GM23338 (cell line): ENCODE measurements at places on chromosomes 11 and 22.

DNA sequence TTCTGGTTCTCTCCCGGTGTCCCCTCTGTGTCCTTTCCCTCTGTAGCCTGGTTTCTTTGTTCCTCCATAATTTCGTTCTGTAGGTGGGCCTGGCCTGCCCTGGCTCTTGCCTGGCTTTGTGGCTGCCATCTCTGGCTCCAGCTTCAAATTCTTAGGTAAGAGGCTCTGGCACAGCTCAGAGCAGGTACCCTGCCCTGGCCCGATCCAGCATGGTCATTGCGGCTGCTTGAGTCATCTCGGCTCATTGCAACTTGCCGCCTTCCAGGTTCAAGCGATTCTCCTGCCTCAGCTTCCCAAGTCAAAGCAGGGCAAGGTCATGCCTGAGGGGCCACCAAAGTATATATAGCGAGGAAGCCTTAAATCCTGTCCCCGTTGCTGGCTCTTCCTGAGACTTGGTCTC, 76.0 kb downstream of the OSBP2 start:
- DNase-seq, result no peak

- no peak for DNase-seq
Measured at GRCh38 chr11:6682591-6682935, 577 bp downstream of the MRPL17 start.

DNA sequence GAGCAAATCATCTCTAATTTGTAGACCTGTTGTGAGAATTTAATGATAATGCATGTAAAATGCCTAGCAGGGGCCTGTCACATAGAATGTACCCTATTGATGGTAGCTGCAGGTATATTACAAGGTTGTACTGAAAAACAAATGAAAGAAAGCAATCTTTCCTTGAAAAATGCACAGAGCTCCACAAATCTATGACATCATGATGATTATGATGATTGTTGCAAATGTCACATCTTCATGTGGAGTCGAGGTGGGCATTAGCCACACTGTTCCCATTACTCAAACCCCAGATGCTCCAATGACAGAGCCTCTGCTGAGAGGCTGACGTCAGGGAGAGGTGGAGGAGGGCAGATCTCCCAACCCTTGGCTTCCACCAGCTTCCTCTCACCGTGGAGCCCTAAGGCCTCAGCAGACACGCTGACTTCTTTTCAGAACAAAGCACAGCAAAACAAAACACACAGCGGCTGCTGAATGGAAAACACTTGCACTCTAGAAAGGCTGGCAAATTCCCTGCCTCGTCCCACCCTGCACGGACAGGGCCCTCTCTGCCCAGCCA, 298.3 kb downstream of the KIRREL3 start:
- no peak for DNase-seq

DNA sequence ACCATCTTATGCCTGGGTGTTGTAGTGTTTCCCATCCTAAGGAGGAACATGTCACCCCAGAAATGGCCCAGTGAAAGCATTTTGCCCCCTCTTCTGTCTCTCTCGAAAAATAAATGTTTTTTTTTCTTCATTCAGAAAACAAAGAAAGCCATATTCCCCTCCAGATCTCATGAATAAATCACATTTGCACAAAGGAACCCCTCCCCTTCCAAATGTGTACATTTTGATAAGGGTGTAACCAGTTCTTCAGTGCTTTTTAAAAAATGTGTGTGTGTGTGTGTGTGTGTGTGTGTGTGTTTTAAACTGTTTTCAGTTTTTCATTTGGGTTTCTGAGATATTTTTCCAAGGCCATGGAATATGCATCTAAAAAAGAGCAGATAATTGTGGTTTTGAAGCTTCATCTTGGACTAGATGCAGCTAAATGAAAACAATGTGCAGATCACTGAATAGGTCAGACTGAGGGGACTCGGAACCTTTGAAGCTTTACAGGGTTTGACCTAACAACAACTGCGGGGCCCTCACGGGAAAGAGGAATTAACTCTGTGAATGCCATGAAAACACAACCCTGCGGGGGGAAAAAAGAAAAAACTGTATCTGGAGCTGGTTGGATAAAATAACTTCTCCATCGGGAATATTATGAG, 76.4 kb downstream of the YAP1 start:
- peak; percentile 52 for DNase-seq

DNA sequence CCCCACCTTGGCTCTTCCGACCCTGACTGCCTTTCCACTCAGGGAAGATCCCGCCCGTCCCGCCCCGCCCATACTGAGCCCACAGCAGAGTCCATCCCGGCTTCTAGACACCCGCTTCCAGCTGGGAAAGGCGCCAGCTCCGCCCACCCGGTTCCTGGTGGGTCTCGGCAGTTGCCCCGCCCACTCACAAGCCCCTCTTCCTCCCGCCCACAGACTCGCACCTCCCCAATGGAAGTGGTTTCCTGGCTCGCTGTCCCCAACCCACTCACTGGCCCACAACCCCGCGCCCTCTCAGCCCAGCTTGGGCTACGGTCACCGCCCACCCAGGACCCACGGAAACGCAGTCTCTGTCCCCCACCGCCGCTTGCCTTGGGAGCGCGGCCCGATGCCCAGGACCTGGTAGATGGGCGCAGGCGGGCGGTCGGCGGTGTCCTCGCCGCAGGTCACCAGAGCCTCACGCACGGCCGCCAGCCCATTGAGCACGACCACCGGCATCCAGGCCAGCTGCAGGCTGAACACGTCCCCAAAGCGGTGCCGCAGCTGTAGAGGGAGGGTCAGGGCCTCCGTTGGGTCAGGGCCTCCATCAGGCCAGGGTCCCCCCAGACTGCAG, 22.2 kb upstream of the CYP2D6 start:
- no peak for DNase-seq

GRCh38 chr11:69209038-69209350, 53.3 kb downstream of the SMIM38 start:
- no peak for DNase-seq

DNA sequence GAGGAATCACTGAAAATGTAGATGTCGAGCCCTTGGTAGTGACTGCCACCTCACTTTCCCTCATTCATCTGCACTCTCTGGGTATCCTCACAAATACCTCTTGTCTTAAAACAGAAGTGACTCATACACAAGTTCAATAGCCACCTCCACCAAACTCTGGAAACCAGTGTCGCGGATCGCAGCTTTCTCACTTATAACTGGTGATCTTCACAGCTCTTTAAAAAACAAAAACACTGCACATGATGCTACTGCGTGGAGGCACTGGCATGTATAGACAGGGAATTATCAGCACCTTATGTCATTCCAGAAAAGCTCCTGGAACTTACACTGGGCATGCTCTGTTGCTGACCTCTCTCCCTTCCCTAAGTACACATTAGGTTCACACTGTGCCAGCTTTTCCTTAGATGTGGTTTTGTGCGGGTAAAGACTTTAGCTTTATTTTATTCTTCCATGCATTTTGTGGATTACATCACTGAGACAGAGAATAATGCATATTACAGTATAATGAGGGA, 425.5 kb upstream of the CADM1 start:
- no peak for DNase-seq

- DNase-seq, result no peak
Measured at GRCh38 chr11:8735094-8735493, 52.5 kb downstream of the RPL27A start.

- no peak for DNase-seq
Measured at GRCh38 chr11:72037554-72038311, 39.0 kb downstream of the IL18BP start.

GRCh38 chr22:28714043-28714628, 27.5 kb downstream of the CHEK2 start:
- no peak for DNase-seq

GRCh38 chr11:117614728-117615127, 182.3 kb downstream of the DSCAML1 start:
- DNase-seq, result no peak

- no peak for DNase-seq
Measured at GRCh38 chr22:23542933-23543332, 37.2 kb downstream of the IGLL1 start.

- DNase-seq, result no peak
Measured at GRCh38 chr22:31326877-31327276, 19.3 kb downstream of the PATZ1 start.

DNA sequence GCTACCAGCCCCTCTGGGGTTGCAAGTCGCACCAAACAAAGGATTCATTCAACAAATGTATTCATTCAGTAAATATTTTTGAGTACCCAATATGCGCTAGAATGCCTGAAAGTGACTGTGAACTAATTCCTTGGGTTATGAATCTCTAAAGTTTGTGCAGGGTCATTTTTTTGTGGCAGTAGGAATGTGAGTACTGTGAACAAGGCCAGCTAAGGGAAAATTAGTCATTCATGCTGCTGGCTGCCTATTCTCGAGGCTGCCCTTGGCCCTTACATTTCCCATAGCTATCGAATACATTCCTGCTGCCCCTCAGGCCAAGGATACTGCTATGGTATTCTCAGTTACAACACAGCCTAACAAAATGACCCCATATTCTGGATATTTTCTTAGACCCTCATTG, 141.6 kb downstream of the TRPC6 start:
- no peak for DNase-seq

GRCh38 chr11:11427542-11427941, 74.5 kb upstream of the CSNK2A3 start:
- DNase-seq, result no peak

DNA sequence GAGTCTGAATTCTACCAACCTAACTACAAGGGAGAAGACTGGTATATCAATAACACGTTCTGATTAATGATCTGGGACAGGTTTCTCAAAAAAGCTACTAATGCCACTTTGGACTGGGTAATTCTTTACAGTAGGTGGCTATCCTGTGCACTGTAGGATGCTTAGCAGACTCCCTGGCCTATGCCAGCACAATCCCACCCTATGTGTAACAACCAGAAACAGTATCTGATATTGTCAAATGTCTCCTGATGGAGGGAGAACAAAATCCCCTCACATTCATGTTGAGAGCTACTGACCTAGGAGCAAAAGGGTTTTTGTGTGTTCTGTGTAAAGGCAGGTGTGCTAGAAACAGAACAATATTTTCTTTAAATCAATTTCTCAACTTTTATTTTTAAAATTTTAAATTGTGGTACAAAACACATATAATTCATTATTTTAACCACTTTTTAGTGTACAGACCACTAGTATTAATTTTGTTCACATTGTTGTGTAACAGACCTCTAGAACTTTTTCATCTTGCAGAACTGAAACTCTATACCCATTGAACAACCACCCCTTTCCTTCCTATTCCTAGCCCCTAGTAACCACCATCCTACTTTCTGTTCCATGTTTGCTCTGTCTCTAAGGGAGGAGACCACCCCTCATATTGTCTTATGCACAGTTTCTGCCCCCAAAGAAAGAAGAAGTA, 2.1 kb upstream of the MS4A6A start:
- DNase-seq, result no peak

- DNase-seq, result no peak
Measured at GRCh38 chr22:44660051-44660830, 41.8 kb upstream of the PRR5 start.

DNA sequence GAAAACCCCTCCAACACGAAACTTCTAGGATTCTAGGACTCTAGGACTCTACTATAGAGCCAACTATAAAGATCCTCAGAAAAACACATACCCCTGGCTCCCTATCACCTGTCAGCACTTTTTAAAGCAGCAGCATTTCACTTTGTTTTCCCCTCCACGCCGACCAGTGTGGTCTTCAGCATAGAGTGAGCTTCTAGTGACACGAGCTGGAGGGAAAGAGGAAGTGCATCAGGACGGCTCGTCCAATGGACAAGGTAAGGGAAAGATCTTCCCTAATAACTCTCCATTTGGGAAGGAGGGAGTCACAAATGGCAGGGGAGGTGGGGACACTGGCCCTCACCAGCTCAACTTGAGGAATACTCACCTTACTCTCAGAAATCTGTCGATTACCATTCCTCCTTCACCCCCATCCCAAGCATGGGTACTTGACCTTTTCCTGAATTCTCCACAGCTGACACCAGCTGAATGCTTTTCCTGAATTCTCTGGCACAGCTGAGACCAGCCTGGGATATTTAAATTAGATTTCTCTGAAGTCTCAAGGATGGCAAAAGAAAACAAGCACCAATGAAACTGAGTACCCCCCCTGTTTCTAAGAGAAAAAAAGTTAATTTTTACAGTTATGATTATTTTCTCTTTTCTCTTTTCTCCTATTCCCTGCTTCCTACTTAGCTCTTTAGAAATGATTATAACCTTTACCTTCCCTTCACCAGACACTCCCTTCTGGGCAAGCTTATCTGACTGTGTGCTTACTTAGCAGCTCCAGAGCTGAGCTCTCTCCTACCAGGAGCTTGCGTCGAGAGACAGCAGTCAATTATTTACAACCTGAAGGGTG, 33.3 kb upstream of the NNMT start:
- DNase-seq, result peak; percentile 72

DNA sequence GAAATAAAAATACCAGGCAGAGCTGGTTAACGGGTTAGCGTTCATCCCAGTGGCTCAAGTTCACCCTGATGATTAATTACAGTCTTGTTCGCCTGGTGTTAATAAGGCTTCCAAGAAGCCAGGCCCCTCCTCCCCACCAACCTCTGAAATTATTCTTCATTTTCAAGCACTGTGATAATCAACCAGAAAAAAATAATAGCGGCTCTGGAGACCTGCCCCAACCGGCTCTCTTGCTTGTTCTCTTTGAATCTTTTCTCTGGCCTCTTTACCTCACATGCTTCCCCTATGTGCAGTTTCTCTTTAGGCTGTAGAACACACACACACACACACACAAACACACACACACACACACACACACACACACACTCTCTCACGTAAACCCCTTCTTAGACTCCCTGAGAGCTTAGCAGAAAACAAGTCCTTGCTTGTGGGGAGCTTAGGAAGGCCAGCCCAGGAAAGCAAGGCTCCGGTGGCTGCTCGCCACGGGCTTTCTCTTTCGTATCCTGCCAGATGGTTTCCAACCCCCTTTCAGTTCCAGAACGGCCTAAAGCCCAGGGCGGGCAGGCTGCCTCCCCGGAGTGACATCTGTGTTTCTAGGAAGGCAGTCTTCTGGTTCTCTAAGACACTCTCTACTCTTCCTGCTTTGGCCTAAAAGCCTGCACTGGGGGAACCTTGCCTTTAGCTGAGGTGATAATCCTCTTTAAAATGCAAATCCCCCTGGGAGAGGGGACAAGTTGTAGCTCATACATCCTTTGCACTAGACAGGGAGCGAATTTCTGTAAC, 106.4 kb upstream of the SESN3 start:
- peak; percentile 64 for DNase-seq

GRCh38 chr11:119774172-119774763, 45.3 kb upstream of the NECTIN1 start:
- peak; percentile 83 for DNase-seq

- no peak for DNase-seq
Measured at GRCh38 chr11:129222158-129222557, 30.0 kb upstream of the ARHGAP32 start.

DNA sequence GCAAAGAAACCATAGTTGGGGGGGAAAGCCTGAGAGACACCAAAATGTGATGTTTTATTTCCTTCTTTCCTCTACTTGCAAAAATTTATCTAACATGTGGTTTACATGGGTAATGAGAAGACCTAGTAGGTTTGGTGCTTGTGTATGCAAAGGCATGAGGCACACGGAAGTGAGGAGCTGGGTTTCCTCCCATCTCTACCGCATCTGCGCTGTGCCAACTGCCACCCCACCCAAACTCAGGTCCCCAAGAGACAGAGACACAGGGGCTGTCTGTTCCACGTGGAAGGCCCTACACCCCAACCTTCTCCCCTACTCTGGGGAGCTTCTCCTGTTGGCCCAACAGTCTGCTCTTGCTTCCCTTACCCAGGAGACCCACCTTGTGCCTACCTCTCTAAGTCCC, 4.8 kb downstream of the RTL6 start:
- DNase-seq, result no peak
